ENCODE measurements at places on chromosomes 3 and 15.

- no peak for DNase-seq
Observed at GRCh38 chr3:10845839-10846656, 30.0 kb downstream of the SLC6A11 start.

GRCh38 chr3:171712171-171712938 lies 97.9 kb downstream of the PLD1 start:
- DNase-seq: no peak

DNA sequence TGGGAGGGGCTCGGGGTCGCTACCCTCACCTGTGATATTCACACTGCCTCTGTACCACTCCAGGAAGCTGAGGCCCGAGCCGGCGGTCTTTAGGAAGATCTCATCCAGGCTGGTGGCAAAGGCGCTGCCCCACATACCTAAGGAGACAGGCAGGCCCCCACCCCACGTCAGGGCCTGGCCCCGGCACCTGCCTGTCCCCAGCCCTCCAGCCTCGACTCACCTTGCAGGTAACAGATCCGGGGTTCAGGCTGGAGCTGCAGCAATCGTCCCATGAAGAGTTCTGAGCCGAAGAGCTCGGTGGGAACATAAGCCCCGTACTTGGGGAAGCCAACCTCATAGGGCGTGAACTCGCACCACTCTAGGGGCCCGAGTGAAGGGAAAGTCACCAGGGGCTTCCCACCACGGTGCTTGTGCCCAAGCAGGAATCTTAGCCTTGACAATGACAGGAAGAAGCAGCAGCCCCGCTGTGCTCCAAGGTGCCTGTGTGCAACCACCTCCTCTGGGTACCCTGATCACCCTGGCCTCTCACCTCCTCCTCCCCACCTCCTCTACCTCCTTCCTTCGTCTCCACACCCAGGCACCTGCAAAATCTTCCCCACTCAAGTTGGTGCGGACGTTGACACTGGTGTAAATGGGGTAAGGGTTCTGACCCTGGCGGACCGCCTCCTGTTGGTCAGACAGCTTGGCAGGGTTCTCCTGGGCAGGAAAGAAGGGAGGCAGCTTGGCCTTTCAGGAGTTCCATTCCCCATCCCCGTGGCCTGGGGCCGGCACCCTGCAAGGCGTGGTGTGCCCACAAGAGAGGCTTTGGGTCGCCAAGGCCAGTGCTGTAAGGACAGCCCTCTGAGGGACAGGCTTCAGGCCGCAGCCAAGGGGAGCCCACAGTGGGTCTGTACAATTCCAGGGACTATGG lies 10.6 kb downstream of the PLA2G4F start:
- no peak for DNase-seq

DNA sequence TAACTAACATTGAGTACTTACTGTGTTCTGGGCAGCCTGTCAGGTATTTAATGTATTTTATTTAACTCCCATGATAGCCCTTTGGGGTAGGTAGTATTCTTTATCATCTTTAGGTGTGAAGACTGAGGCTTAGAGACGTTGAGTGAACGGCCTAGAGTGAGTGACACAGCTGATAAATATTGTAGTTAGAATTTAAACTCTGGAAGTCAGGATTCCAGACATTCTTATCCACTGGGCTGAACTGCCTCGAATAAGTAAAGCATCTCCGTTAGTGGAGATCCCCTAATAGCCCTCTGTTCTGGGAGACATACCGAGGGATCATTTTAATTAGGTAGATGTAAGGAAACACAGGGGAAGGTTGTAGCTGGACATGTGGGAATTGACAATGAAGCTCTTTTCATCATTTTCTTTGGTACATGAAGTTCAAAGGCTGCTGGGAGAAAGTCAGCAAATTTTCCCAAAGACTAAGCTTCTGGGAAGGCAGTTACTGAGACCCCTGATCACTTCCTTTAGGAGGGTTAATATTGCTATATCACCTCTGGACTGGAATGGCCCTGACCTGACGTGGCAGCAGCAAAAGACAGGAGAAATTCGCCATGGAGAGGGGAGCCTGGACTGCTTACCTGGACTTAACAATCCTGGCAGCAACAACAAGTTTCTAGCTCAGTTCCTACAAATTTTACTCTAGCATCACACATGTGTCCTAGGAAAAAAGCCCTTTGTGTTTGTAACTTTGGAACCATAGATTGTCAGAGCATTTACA lies 11.7 kb upstream of the PDCD6IP start:
- DNase-seq: no peak

DNA sequence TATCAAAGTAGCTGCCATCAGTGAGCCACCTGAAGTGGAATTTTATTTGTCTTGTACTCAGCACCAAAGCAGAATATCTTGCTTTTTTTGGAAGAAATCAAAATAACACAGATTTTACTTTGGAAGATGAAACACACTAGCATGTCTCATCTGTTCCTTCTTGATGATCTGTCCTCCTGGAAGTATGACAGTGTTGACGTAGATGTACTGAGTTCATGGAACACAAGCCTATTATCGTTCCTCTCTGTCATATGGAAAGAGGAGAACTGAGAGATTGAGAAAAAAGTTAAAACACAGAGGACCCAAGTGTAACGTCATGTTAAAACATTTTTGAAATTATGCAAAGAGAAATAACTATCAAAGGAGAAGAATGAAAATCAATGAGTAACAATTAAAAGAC lies 340.2 kb downstream of the ROBO2 start:
- DNase-seq: no peak

- DNase-seq: no peak
Observed at GRCh38 chr3:19632099-19633074, 301.6 kb downstream of the EFHB start.

DNA sequence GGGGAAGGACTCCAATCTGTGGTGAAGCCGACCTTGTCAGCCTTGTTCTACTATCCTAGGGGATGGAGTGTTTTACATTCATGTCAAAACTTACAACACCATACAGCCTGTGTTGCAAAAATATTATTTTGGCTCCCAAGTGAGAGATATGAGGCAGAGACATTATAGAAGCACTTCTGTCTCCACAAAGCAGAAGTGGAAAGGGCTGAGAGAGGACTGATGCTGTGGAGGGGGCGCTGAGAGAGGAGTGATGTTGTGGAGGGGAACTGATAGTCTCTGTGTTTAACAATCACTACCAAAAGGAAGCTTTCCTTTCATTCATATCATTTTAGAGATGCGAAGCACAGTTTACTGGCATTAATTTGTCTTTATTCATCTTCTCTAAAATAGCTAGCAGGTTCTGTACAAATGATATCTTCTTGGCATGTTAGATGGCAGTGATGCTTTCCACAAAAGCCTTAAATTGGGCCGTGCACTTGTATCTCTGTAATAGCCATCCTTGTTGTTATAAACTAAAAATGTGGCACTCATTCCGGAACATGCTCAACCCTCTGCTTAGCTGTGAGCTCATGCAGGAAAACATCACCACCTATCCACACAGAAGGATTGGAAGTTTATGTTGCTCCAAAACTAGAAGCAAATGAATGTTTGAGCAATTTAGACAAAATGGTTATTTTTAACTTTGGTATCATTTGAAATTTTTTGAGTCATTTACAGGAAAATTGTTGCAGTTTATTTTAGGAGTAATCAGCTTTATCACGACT lies 134.6 kb upstream of the TP63 start:
- DNase-seq: no peak

DNA sequence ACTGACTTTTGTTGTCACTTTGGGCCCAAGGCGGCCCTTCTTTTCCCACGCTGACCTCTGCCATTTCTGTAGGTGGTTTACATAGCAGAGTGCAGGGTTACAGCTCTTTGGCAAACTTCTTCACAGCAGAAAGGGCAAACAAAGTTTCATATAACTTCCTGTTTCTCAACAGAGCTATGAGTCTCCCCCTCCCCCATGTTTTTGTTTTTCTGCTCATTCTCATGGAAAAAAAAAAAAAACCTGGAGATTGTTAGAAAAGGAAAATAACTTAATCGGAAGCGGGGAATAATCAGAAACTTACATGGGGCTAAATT lies 342.0 kb upstream of the NR2F2 start:
- no peak for DNase-seq

DNA sequence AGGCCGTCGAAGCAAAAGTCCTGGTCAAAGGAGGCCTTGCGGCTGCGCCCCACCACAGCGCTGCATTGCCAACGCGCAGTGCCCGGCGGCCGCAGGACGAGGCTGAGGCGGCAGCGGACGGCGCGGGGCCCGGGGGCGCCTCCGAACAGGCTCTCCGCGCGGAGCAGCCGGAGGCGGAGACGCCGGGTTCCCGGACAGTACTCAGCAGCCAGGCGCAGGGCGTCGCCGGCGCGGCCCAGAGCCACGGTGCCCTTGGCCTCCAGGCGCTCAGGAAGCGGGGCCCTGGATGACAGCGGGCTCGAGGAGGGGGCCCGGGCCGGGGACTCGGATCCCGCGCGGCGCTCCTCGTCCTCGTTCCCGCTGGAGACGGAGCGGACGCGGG lies 1.1 kb downstream of the C2CD4B start:
- no peak for DNase-seq

DNA sequence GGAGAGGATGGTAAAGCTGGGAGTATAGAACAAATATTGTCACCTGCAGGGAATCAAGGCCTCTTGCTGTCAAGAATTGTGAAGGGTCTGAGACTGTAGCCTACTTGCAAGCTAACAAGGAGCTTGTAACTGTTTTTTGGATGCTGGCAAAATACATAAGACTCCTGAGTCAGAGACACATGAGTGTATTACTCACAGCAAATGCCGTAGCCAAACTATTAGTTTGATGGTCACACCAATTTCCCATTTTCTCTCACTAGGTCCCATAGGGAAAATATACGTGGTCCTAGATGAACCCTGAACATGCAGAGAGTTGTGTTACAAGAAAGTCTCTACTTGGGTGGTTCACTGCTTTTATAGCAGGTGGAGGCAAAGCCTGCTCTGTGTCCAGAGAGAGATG lies 44.7 kb upstream of the LIPC start:
- DNase-seq: no peak

GRCh38 chr15:66824424-66824823 lies 122.4 kb downstream of the SMAD6 start:
- no peak for DNase-seq

GRCh38 chr3:114879059-114880031 lies 267.7 kb downstream of the ZBTB20 start:
- peak; percentile 99 for DNase-seq

DNA sequence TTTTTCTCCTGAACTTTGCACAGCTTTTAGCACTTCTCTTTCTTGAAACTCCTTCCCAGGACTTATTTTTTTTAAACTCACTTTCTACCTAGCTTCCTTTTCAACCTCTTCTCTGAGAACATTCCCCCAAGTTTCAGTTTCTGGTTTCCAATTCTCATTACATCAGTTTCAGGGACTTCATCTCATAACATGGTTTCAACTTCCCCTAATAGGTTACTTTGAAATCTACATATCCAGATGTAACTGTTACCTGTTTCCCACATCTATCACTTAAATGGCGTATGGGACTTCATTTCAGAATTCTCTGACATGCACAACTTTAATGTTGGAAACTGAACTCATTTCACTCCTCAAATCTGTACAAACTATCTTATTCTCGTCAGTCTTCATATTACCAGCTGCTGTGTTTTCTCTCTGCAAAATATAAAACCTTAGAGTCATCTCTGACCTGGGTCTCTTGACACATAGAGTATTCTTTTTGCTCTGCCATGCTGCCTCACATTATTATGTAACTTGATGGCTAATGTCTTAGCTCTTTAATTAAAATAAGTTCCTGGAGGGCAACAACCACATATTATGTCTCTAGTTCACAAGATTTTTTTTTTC lies 58.4 kb downstream of the NME9 start:
- DNase-seq: no peak

GRCh38 chr3:10599017-10599416 lies 93.6 kb upstream of the ATP2B2 start:
- no peak for DNase-seq

GRCh38 chr15:31062911-31063310 lies 38.6 kb downstream of the TRPM1 start:
- DNase-seq: no peak

DNA sequence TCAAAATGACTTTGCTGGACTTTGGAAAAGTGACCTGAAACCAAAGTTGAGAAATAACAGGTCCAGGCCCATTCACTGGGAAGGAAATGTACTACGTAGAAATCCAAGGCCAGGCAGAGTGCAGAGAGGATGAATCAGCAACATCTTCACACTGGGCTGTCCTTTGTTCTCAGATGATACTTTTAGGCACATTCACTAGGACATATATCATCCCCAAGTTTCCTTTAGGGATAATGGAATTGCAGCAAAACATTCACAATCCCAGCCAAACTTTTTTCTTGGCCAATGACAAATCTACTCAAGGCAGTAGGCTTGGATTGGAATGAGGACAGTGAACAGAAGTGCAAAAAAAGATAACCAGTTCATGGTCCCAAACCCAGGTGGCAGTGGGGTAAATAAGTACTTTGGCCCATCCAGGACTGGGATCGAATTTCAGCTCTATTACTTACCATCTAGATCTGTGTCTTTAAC lies 75.1 kb downstream of the CLDN11 start:
- no peak for DNase-seq

GRCh38 chr15:50876989-50877360 lies 31.5 kb upstream of the AP4E1 start:
- DNase-seq: peak; percentile 20

DNA sequence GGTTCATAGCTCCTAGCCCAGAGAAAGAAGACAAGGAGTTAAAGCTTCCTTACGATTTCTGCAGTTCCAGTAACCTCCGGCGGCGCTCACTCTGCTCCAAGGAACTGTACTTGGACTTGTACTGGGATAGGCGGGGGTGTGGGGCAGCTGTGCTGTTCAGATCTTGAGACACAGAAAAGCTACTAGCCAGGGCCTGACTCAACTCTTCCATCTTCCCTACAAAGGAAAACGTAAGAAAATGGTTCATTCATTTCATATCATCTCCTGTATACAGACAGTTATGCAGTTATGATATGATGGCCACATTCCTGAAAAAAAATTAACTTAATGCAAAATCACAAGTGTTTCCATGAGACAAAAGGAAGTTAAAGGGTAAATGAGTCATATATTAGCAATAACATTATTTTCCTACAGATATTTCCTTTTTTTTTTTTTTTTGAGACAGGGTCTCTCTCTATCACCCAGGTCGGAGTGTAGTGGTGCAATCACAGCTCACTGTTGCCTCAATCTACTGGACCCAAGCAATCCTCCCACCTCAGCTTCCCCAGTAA lies 4.6 kb downstream of the SNUPN start:
- DNase-seq: no peak

Data from NCI-H2081 treated with DMSO at 0.1 percent for 48 hours (cell line).